ENCODE measurements at places on chromosomes 11 and 22.

GRCh38 chr22:25235547-25236290 is 16.3 kb downstream of the CRYBB2 start:
- peak; percentile 2 for DNase-seq

DNA sequence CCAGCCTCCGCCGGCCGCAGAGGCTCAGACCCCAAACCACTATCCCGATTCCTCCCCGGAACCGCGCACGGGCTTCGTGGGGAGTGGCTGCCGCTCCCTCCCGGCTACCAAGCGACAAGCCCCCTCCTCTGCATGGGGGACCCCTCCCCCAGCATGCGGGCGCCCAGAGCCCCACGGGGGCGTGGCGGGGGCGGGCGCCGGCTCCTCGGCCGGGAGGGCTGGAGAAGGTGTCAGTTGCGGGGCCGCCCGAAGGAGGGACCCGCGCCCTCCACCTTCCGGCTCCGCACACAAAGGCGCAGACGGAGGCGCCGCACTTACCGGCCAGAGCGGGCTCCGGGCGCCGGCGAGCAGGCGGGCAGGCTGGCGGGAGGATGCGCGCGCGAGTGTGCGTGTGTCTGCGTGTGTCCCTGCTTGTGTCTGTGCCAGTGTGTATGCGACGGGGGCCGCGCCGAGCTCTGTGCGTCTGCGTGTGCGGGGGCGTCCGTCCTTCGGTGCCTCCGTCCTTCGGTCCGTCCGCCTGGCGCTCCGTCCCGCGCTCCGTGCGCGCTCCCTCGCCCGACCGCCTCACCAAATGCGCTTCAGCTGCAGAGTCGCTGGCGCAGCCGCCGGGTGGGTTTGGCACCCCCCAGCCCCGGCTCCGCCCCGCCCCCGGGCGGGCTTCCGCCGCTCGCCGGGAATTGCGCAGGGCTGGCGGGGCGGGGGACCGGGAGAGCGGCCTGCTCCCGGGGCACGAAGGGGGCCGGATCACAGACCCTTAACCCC is at the start of gene PTPN5:
Gene PTPN5 (minus strand): TSS at position 592 of the 762 bp plus-strand sequence. CDS start 19,840 bp downstream, outside the sequence.
- no peak for DNase-seq

DNA sequence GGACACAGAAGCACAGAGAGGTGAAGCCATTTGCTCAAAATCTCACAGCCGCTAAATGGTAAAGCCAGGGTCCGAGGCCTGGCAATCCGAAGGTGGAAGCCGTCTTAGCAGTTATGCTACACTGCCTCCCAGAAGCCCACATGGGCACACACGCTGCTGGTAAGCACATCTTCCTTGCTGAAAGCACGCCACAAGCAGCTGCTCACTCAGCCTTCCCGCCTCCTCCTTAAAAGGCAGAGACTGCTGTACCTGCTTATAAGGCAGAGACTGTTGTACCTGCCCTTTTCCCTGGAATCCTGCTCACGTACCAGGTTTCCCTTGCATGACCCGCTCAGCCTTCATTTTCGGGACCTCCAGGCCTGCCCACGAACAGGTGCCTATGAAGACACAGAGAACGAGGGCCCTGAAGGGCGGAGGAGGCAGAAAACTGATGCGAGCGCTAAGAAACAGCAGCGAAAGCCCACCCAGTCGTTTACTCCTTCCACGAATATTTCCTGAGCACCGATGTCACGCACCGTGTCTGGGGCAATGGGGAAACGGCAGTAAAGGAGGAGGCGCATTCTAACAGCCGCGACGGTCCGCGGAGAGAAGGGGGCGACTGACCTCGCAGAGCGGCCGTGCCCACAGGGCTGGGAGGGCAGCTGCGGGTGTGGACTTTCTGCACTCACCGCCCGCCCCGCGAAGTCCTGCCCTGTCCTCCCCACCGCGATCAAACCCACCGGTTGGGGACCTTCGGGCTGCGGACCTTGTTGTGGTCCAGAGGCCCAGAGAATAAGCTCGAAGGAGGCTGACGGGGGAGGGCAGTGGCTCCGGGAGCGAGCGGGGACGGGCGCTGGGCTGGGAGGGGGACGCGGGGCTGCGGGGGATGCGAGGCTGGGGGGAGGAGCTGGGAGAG is 13.0 kb downstream of the SPATA19 start:
- no peak for DNase-seq

DNA sequence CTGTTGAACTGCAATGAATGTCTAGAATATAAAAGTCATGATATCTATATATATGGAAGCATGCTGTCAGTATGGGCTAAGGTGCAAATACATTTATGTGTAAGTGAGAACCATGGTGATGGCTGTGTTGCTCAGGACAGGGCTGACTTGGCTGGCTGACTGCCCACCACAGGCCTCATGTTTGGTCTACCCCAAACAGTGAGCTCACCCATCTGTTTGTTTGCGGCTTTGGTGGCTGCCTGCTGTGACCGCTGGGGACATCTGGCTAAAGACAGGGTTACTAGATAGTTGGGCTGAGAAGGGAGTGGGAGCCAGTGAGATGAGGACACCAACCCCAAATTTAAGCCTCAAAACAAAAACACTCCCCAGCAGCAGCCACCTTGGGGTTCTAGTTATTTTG is 6.3 kb downstream of the CD44 start:
- no peak for DNase-seq

GRCh38 chr11:29002816-29003215 is 894.6 kb downstream of the METTL15 start:
- no peak for DNase-seq

All from CD8-positive, alpha-beta memory T cell (primary cell).